ENCODE measurements at places on chromosomes 7 and 10. TPM values are rescaled to one million over a fixed set of nuclear protein-coding genes. Genes with fewer than 3 reads are reported as not detected.

The HOXA6 gene
- 1.6 TPM for total RNA-seq

The ZNF425 gene
- 1.4 TPM for total RNA-seq

The ZPBP gene
- not detected for total RNA-seq

The TUBB8 gene
- 0.22 TPM for total RNA-seq

The CUBN gene
- 0.06 TPM for total RNA-seq

The CLRN3 gene
- not detected for total RNA-seq

The TMEM236 gene
- 0.06 TPM for total RNA-seq

The CPEB3 gene
- 0.33 TPM for total RNA-seq

The TNS3 gene
- 86.6 TPM for total RNA-seq

The ELN gene
- 0.09 TPM for total RNA-seq

The KCNIP2 gene
- 0.98 TPM for total RNA-seq

The AZGP1 gene
- not detected for total RNA-seq

The FBXO24 gene
- 0.20 TPM for total RNA-seq

The SVOPL gene
- not detected for total RNA-seq

The ZNF365 gene
- total RNA-seq: 1.0 TPM

The HPS1 gene
- 33.6 TPM for total RNA-seq

The ATP6V0E2 gene
- 61.2 TPM for total RNA-seq

The SLC13A1 gene
- not detected for total RNA-seq

The TEX47 gene
- not detected for total RNA-seq

The SLC39A12 gene
- total RNA-seq: not detected

The NRG3 gene
- total RNA-seq: not detected

The GDI2 gene
- 296 TPM for total RNA-seq

The IFRD1 gene
- total RNA-seq: 26.7 TPM

The CNTNAP2 gene
- 0.10 TPM for total RNA-seq

The UCMA gene
- not detected for total RNA-seq

The FZD1 gene
- total RNA-seq: 2.1 TPM

The CLDN12 gene
- 24.9 TPM for total RNA-seq

The CACNB2 gene
- not detected for total RNA-seq

The SDK1 gene
- 0.37 TPM for total RNA-seq

The GIMAP4 gene
- total RNA-seq: not detected

The PDE6C gene
- not detected for total RNA-seq

The PCDH15 gene
- total RNA-seq: not detected

The AKR1D1 gene
- total RNA-seq: not detected

The PTF1A gene
- total RNA-seq: not detected

The BAMBI gene
- 11.3 TPM for total RNA-seq

The FAM131B gene
- 0.23 TPM for total RNA-seq

The RBM48 gene
- 6.0 TPM for total RNA-seq

The C7orf33 gene
- total RNA-seq: not detected

The CYP3A5 gene
- total RNA-seq: 2.2 TPM

The BMPER gene
- total RNA-seq: 4.3 TPM

The DIP2C gene
- 14.7 TPM for total RNA-seq

The CREB3L2 gene
- total RNA-seq: 38.5 TPM

The SFTPA1 gene
- total RNA-seq: not detected

The CLEC5A gene
- not detected for total RNA-seq
